ENCODE measurements at places on chromosomes 11 and 22.

DNA sequence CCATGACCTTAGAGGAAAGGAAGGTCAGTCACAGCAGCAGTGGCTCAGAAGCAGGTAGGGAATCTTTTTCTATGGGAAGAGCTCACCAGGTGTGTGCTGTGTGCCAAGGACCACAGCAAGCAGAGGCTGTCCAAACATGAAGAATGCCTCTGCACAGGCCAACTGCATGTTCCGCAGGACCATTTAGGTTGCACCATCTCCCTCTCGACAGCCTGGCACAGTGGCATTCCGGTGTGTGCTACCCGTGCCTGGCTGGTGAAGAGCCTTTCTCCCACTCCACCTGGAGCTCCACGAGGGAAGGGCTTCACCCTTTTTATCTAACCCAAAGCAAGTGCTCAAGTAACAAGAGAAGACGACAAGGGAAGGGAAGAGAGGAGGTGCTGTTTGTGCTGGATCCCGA is 76.5 kb downstream of the PACSIN2 start:
- DNase-seq, result no peak

- no peak for DNase-seq
Measured at GRCh38 chr11:16956538-16957153, 57.6 kb downstream of the PLEKHA7 start.

DNA sequence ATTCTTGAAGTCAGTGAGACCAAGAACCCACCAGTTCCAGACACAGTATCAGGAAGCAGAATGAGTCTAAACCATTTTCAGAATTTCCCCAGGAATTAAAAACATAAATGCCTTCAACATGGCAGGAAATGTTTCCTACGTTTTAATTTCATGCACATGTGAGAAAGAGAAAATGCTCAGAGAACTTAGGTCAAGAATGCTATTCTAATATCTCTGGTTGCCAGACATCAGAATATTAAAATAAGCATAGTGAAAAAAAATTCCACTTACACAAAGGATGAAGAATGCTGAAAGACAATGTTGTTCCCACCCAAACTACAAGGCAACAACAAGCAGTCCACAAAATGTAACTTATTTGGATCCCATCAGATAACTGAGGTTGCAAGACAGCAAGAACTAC is 104.8 kb downstream of the RAB38 start:
- DNase-seq, result no peak

GRCh38 chr11:19891022-19891421 is 178.4 kb downstream of the NAV2 start:
- peak; percentile 81 for DNase-seq

DNA sequence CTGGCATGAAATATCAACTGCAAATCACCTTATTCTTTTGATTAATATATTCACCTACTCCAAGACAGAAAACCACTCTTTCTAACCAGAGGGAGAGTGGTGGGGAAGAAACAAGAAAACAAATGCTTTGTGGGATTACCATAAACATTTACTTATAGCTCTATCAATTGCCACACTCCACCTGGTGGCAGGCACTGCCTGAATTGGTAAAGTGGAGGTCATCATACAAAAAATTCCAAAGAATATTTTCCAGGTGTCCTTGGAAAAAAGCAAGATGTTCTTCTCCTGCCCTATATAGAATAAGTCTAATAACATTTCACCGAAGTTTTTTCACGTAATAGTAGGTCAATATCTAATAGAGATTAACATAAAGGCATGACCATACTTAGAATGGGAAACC is 45.3 kb downstream of the PHF21A start:
- DNase-seq, result no peak

- DNase-seq, result no peak
Measured at GRCh38 chr22:45069925-45070324, 60.1 kb upstream of the PHF21B start.

DNA sequence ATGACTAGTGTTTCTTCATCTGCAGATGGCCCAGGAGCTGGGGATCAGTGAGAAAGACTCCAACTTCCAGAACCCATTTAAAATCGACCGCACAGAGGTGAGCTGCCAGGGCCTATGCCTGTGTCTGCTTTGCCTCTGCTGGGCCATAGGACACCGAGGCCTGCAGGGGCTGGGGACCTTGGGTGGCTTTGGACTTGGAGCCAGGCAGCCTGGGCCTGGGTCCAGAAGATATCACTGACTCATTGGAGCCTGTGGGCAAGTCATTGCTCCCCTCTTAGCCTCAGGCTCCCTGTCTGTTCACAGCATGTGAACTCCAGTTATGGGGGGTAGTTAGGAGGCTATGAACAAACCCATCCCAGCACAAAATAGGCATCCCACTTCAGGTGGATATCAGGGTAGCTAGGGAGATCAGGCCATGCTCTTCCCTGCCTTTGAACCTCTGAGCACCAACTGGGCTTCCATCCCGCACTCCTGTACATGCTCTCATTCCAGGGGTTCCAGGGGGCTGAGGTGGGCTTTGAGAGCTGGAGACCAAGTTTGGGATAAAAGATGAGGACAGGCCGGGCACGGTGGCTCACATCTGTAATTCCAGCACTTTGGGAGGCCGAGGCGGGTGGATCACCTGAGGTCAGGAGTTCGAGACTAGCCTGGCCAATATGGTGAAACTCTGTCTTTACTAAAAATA is 13.4 kb downstream of the CCDC134 start:
- peak; percentile 30 for DNase-seq

DNA sequence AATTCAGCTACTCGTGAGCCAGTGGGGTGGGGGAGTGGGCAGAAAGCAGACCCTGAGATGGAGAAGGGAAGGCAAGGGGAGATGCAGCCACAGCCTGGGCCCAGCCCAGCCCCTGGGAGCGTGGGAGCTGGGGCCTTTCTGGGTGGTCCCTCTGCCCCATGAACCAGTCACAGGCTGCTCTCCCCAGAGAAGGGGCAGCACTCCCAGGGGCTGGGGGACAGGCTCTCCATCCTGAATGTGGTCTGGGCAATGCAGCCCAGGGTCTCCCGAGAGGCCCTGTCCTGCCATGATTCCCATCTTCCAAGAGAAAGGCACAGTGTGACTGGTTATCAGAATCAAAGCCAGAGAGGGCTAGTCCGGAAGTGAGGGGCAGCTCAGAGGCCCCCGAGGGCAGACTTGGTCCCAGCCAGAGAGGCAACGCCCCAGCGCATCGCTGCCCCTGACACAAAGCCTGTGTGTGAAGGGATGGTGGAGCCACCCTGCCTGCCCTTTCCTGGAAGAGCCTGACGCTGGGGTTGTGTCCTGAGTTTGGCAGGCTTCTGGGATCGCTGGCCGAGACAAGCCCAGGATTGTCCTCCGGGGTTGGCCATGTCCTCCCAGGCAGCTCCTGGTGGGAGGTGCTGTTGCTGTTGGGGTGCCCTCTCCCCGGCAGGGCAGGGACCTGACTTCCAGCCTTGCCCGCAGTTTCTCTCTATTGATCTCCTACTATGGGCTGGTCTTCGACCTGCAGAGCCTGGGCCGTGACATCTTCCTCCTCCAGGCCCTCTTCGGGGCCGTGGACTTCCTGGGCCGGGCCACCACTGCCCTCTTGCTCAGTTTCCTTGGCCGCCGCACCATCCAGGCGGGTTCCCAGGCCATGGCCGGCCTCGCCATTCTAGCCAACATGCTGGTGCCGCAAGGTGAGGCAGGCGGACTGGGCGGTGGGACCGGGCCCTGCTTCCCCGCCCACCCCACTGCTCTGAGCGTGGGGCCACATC is 23.8 kb upstream of the SLC22A12 start:
- no peak for DNase-seq

DNA sequence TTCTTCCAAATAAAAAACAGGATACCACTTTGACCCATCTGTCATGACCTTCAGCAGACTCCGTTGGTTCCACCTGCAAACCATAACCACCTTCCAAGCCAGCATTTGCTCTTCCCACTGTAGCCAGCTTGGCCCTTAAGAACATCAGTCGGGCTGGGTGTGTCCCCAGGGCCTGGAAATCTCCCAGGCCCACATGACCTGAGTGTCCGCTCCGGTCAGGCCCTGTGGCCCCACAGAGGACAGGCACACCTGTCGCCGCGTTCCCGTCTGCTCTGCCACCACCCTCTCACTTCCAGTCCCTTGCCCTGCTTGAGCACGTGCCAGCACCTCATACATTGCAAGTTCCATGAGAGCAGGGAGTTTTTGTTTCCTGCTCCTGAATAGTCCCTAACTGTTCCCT is 65.7 kb upstream of the PITPNB start:
- no peak for DNase-seq

GRCh38 chr11:46001448-46001914 is 79.0 kb downstream of the LARGE2 start:
- DNase-seq, result peak; percentile 88

DNA sequence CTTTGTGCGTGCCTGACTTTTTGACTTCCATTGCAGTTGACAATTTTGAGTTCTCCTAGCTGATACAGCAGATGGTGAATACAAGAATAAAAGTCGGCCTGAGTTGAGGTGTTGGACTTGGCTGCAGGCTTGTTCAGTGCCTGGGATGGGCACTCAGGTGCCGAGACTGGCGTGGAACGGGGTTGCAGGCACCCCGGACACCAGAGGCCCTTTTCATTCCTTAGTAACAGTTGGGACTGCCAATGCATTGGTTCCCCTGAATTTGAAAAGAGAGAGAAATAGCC is 1.3 kb downstream of the PHRF1 start:
- DNase-seq, result no peak

GRCh38 chr22:43897751-43898261 is 6.0 kb upstream of the PNPLA5 start:
- DNase-seq, result peak; percentile 69

GRCh38 chr11:95522874-95523273 is 266.7 kb downstream of the FAM76B start:
- DNase-seq, result no peak

- no peak for DNase-seq
Measured at GRCh38 chr11:94832604-94833235, 64.6 kb downstream of the AMOTL1 start.

GRCh38 chr11:67419325-67420049 is 4.0 kb downstream of the CARNS1 start:
- no peak for DNase-seq

DNA sequence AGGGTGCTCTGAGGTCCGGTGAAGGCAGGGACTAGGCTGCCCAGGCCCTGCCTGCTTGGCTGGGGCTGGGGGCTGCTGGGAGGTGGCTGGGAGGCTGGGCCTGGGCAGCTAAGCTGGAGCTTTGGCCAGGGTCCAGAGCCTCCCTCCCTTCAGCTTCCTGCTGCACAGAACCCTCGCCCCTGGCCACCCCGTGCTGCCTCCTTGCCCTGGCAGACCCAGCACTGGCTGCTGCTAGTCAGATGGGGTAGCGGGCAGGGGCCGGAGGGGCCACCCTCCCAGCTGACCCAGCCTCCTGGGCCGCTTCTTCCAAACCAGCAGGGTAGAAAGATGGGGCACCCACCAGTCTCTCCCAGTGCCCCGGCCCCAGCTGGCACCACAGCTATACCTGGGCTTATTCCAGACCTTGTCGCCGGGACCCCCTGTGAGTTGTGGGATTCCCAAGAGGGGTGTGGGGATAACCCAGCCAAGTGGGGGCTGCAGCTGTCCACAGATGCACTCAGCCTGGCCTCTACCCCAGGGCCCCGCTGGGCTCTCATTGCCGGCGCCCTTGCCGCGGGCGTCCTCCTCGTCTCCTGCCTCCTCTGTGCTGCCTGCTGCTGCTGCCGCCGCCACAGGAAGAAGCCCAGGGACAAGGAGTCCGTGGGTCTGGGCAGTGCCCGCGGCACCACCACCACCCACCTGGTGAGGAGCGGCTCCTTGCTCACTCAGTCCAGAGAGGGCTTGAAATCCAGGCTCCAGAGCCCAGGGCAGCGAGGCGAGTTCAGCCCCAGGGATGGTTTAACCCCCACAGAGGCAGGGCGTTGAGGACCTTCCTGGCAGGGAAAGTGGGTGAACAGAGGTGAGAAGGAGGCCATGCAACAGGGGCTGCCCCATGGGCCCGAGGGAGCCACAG is at the start of gene SYT8:
TSS of gene SYT8 (plus strand) at position 212 of the 892 bp plus-strand sequence. CDS start at position 328, 116 bp downstream.
- DNase-seq, result no peak

DNA sequence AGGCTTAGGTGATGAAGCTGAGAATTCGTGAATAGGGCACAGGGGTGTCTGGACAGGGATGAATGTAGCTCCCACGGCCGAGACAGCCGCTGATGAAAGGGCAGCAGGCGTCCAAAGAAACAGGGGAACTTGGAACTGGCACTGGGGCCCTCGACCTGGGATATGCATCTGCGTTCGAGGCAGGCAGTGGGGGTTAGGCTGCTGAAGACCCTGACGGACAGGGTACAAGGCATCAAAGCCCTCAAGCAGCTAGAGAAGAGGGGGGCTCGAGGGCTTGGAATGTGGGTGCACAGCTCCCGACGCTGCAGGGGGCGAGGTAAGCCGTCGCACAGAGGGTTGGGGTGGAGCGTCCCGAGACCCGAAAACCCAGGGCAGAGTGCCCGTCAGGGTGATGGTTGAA is 6.9 kb upstream of the SYT8 start:
- DNase-seq, result no peak

DNA sequence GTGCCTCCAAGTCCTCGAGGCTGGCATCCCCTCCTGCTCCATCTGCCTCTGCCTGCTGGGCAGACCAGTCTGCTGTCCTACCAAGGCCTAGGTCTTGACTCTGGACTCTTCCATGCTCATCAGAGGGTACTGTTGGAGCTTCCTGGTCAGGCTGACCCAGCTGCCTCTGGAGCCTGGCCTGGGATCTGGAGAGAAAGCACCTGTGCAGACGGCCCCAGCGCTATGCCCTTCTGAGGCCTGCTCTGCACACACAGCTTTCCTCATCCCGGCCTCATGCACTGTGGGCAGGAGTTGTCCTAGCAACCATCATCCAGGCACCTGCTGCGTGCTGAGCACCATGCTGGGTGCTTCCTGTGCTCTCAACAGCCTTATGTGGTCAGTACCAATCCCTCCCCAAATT is 70.8 kb downstream of the CDKN1C start:
- DNase-seq, result no peak

GRCh38 chr11:22194907-22195306 is 2.0 kb downstream of the ANO5 start:
- DNase-seq, result no peak

Data from EH (cell line).